ENCODE measurements at places on chromosomes 13 and 19.

DNA sequence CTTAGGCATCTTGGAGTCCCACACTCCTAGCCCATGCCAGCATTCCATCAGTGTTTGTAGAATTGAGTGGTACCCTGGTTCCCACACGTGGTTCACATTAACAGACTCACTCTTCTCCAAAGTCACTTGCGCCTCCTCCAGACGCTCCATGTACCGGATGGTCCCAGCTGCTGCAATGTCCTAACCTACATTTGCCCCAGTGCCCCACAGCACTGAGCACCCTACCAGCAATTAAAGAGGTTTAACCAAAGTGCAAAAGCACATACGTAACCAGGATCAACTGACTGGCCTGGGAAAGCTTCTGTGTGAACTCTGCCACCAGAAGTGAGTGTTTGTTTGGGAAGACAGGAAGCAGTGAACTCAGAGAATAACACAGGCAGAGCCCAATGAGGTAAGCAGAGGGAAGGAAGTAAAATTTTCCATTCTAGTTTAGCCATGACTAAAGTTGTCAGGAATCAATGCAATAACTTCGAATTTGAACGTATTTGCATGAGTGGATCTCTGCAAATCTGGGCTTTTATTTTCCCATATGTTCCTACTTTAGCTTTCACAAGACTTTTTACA lies 7.3 kb upstream of the MEDAG start:
- no peak for DNase-seq

DNA sequence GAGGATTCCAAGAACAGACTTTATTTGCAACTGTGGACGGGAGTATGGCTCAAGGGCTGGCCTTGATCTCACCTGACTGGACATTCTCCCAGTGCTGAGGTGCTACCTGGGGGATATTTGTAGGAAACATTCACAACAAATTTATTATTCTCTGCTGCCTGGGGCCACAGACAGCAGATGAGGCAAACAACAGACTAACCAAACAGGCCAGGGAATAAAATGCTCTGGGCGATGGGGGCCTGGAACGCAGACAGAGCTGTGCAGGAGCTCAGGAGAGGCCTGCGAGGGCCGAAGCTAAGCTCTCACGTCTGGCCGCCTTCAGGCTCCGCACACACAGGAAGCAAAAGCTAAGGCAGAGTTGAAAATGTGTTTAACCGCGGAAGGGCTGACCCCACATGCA lies 7.8 kb downstream of the PLPP2 start:
- no peak for DNase-seq

DNA sequence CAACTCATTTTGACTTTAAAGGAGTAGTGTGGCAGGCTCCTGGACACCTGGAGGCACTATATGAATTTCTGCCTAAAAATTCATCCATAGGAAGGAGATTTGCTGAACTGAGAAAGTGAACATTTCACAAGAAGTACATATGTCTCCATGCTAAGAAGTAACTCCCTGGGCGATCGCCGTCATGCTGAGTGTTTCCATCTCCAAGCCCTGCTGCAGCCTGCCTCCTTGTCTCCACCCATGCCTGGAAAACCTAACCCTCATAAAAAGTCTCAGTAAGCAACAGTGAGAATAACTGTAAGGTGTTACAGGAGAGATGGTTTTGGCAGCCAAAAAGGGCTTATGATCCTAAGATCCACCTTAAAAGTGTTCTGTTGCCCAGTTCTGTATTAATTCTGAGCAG lies 251.3 kb downstream of the SHISA2 start:
- DNase-seq, result no peak

DNA sequence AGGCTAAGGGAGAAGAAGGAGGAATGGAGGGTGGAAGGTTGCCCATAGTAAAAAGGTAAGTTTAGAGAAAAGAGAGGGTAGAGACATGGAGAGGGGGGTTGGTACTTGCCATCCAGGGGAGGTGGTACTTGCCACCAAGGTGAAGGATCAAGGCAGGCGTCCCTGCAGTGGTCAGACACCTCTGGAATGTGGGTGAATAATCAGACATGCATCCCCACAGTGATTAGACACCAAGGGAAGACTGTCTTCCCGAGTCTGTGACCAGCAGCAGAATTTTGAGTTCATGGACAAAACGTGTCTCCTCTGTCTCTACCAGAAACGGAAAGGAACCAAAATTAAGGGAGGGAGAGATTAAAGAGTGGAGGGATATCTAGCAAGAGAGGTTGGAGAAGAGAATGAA lies 27.1 kb upstream of the IGFL1 start:
- DNase-seq, result no peak

- no peak for DNase-seq
These were observed 3.6 kb downstream of the TLE2 start for GRCh38 chr19:3025549-3025886.

DNA sequence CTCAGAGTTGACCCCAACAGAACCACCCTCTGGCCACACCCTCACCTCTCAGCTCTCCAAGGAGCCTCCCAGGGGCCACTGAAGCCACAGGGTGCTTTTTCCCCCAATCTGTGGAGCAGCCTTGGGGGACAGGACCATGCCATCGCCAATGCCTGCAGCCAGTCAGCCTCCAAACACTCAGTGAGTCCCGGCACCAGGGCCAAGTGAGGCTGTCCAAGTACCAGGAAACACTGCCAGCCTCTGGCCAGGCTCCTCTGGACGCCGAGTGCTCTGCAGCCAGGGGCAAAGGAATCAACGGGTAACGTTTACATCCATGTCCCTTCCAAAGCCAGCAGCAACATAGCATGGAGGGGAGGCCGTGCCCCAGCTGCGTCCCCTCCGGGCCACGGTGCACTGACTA lies 9.5 kb upstream of the COMP start:
- no peak for DNase-seq

GRCh38 chr19:34134190-34135053 lies 37.9 kb upstream of the LSM14A start:
- DNase-seq, result peak; percentile 87

- no peak for DNase-seq
These were observed 991 bp downstream of the ABHD17A start for GRCh38 chr19:1884291-1884718.

GRCh38 chr19:44796701-44797115 lies 12.2 kb upstream of the BCAM start:
- no peak for DNase-seq

GRCh38 chr13:95289020-95289444 lies 12.2 kb downstream of the ABCC4 start:
- DNase-seq, result no peak

DNA sequence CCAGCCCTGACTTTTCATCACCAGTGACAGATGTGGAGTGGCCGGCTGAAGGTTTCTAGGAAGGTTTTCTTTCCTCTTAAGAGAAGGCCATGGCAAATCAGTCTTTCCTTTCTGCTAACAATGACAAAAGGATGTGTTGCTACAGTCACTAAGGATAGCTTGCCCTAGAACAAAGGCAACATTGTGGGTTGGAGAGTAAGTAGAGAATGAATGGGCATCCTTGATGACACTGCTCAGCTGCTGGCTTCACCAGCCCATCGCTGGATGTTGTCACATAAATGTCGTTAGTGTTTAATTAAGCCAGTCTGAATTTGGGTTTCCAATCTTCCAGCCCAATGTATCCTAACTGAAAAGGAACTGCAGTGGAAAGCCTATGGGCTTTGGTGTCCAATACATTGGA lies 168.4 kb downstream of the ZIC5 start:
- DNase-seq, result no peak

DNA sequence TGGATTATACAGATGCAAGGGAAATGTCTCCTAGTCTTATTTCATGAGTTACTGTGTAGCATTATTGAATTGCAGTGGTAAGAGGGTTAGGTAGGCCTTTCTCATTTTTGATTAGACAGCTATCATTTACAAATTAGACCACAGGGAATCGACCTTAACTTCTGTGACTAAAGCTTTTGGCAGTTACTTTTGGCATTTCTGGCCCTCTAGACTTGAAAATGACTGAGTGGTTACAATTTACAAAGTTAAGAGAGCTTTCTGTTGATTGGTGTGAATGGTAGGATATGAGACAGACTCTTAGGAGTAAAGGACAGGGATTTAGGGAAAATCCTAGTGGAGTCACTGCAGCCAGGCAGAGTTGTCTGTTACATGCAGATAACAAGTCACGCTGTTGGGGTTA lies 86.1 kb downstream of the GGACT start:
- DNase-seq, result no peak

GRCh38 chr13:77555246-77555645 lies 19.7 kb downstream of the SCEL start:
- DNase-seq, result no peak

DNA sequence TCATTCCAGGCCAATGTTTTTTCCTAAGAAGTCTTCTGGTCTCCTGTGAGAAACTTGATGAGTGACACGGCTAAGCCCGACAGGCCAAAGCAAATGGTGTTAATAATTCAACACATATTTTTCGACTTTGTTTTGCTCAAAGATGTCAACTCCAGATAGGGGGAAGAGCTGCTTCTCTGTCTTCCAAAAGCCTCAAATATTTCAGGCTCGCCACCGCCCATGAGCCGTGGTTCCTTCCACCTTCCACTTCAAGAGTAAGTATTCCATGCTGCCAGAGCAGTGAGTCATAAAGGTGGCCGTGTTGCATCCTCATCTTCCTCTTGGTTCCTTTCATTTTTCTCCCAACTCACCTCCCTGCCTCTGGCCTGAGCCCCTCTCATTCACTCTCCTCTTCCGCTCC lies 272.6 kb downstream of the EFNB2 start:
- no peak for DNase-seq

DNA sequence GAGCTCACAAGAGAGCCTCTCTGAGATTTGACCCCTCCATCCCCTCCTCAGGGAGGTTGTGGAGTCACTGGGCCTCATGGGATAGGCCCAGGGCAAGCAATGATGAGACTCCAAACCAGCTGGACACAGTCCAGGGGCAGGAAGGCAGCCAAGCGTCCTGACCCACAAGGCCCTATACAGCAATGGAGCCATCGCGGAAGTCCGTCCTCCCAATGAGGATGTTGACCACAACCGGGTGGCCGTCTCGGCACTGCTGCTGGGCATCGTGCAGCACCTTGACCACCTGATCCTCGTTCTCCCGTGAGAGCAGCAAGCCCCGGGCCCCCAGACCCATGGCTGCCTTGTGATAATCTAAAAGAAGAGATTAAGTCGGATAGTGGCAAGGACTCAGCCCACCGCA lies 7.9 kb downstream of the SYDE1 start:
- no peak for DNase-seq

DNA sequence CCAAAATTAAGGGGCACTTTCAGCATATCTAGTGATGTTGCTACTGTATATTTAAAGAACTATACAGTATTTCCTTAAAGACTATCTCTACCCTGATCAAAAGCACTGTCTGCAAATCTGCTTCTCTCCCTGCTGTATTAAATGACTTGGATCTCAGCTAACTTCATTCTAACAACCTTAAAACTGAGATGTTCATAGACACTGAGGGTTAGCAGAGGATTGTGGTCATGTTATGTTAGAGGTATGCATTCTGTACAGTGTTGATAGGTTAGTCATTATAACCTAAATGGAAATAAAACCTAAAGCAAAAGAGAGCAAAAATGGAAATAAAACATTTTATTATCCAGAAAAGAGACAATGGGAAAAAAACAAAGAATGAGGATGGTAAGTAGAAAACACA lies 9.9 kb downstream of the GPR183 start:
- no peak for DNase-seq

DNA sequence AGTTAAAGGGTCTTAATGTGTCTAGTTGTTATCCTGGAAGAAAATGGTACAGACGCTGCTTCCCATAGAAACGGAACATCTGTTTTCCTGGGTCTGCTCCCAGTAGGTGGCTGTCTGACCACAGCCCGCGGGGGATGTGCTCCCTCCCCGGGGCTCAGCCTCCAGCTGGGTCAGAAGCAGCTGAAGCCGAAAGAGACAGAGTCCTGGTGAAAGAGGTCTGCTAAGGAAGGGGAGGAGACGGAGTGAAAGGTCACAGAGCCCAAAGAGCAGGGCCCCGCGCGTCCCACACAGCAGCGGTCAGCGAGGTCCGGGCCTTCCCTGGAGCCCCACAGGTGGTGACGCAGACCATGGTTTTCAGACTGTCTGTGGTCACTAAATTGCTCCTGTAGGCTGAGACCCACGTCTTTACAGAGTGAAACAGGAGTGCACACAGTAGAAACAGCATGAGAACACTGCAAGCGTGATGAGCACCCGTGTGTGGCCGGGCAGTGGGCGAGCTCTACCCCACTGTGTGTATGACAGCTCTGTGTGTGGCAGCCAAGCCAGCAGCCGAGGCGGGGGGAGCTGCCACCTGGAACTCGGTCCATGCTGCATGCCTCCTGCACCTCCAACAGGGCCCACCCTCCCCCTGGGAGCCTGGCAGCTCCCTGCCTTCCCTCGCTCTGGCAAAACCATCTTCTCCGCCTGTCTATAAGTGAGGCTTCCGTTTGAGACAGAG lies 52.0 kb upstream of the C13orf46 start:
- DNase-seq, result no peak

All from memory B cell (primary cell).